ENCODE measurements at places on chromosomes 6 and 20.

- DNase-seq = no peak
These were observed 127.7 kb downstream of the PDSS2 start for GRCh38 chr6:107331409-107332386.

DNA sequence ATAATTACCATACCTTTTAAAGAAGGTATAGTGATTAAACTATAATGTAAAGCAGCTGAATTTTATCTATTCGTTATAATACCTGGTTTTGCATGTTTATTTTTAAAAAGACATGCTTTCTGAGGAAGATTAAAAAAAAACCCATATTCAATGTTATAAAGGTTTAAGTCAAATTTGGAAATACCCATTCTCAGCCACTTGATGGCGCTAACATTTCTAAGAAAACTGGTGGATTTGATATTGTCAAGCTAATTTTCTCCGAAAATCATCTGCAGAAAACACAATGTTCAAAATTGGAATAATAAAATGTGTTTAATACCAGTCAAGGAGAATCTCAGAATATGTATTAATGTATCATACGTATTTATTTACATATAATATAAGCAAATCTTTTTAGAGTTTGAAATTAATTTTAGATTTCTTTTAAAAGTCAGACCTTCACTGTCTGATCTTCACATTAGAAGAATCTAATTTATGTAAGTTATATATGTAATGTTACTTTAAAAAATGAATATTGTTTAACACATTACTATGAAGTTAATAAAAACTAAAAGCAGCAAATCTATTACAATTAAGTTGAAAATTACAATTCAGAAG lies 35.0 kb downstream of the SHPRH start:
- peak; percentile 20 for DNase-seq

GRCh38 chr6:151811081-151811480 lies 3.6 kb downstream of the ESR1 start:
- DNase-seq = no peak

- no peak for DNase-seq
These were observed 104.8 kb downstream of the HACE1 start for GRCh38 chr6:104754788-104755409.

DNA sequence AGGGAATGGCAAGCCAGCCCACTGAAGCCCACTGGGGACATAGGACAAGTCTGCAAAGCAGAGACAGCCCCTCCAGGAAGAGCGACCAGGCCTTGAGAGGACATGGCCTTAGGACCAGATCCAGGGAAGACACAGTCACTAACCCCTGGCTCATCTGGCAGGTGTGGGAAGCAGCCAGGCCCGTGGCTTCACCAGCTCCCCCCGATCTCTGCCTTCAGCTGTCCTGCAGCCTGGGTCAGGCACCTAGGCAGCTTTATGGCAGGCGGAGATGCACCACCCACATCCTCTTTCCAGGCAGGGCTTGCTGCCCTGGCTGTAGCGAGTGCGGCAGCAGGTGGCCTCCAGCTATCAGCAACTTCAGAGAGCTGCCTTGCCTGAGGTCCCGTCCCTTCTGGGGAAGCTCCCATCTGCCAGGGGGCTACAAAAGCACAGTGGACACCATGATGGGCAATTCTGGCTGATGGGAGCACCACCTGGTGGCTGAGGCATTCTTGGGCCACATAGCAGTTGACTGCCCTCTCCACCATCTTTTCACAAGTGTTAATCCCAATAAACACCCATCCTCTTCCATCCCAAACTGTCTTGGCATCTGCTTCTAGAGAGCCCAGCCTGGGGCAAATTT lies 85.8 kb downstream of the DZANK1 start:
- DNase-seq = no peak
